ENCODE measurements at places on chromosomes 16 and 17.

- no peak for DNase-seq
These were observed 6.8 kb downstream of the MYO1C start for GRCh38 chr17:1485423-1486376.

DNA sequence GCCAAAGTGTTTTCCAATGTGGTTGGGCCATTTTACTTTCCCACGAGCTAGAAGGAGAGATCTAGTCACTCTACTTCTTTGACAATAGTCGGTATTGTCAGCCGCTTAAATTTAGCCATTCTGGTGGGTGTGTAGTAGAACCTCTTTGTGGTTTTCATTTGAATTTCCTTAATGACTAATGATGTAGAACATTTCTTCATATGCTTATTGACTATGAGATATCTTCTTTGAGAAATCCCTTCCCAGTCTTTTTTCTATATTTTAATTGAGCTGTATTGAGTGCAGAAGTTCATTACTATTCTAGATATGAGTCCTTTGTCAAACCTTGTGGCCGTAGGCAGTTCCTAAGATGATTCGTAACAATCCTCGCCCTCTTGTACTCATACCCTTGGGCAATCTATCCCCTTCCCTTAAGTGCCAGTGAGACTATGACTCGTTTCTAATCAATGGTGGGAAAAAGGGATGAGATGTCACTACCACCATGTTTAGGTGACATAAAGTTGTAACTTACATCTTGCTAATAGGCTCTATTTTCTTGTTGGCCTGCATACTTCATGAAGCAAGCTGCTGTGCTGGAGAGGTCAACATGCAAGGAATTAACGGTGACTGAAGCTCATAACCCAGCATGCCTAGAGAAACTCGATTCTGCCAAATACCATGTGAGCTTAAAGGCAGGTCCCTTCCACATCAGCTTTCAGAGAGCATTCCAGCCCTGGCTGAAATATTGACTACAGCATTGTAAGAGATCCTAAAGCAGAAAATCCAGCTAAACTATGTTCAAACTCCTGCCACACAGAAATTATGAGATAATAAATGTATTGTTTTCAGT lies 817.9 kb upstream of the SOX9 start:
- no peak for DNase-seq

DNA sequence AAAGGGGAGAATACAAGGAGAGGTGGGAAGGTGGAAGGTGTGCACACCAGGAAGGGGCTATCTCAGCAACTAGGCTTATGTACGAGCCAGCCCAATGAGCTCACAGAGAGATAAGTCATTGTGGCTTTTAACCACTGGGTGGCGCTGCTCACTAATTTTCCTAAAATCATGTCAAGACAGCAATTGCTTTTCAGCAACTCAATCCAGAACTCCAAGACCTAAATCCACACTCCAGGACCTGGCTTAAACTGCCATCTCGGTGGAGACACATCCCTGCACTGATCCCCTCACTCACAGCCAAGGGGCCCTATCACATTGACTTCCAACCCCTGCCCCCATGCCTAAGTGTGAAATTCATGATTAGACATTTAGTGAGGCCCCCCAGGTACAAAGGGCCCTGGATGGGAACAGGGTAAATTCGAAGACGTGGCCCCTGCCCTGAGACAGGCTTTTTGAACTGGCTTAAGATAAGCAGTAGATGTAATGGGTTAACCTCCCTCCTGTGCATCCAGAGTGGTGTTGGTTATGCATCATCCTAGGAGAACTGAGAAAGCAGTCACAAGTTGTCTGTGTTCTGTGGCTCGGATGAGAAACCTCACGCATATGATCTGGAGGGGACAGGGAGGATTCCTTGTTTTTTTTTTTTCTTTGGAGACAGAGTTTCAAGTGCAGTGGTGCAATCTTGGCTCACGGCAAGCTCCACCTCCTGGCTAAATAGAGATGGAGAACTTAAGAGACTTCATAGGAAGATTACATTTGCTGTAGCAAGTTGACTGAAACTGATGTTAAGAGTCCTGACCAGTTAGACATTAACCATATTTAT lies 11.5 kb downstream of the CCL16 start:
- peak; percentile 47 for DNase-seq

- no peak for DNase-seq
These were observed 7.9 kb upstream of the C17orf58 start for GRCh38 chr17:68004201-68004600.

DNA sequence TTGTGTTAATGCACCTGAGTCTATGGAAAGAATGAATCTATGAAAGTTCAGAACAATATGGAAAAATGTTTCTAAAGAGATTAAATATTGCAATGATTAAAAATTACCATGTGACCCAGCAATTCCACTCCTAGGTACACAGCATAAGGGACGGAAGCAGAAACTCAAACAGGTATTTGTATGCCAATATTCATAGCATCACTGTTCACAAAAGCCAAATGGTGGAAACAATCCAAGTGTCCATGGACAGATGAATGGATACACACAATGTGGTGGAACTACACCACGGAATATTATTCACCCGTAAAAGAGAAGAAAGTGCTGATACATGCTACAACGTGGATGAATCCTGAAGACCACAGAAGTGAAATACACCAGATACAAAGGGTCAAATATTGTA lies 37.7 kb downstream of the VPS53 start:
- DNase-seq = no peak

GRCh38 chr17:80443498-80443897 lies 28.5 kb downstream of the ENDOV start:
- DNase-seq = no peak

- DNase-seq = no peak
These were observed 50.7 kb upstream of the DOC2B start for GRCh38 chr17:231966-232807.

DNA sequence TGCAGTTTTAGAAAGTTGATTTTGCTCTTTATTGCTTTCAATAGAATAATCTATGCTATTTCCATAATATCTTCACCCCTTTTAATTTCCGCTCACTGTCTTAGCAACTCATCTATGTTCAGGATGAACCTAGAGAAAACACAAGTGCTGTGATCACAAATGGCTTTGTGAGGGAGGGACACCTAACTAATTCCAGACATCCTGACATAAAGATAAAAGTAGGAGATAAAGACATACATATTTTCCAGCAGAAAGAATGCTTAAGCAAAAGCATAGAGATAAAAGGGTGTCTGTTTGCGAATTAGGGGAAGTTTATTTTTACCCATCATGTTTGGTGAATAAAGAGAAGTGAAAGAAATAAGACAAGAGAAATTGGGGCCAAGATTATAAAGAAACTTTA lies 254.2 kb downstream of the KCNJ2 start:
- DNase-seq = no peak

GRCh38 chr16:1057252-1057932 lies 15.2 kb upstream of the SSTR5 start:
- no peak for DNase-seq

- DNase-seq = peak; percentile 32
These were observed 17.9 kb downstream of the PDP2 start for GRCh38 chr16:66898207-66898606.

DNA sequence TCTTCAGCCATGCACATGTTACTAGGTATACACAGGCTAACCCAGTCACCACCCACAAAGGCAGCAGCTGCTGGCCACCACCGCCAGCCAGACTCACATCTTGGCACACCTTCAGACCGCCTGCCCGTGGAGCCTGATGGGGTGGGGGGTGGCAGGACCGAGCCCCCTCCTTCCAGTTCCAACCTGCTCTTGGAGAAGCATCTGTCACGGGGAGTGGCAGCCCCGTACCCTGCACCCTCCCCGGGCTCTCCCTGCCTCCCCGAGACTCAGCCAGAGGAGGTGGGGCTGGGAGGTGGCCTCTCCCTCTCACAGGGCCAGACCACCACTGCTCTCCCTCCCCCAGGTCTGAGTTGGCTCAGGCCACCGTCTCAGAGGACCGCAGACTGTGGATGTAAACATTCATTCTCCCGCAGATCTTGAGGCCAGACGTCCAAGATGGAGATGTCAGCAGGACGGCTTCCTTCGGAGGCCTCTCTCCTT lies 11.3 kb upstream of the RBFOX3 start:
- DNase-seq = no peak

DNA sequence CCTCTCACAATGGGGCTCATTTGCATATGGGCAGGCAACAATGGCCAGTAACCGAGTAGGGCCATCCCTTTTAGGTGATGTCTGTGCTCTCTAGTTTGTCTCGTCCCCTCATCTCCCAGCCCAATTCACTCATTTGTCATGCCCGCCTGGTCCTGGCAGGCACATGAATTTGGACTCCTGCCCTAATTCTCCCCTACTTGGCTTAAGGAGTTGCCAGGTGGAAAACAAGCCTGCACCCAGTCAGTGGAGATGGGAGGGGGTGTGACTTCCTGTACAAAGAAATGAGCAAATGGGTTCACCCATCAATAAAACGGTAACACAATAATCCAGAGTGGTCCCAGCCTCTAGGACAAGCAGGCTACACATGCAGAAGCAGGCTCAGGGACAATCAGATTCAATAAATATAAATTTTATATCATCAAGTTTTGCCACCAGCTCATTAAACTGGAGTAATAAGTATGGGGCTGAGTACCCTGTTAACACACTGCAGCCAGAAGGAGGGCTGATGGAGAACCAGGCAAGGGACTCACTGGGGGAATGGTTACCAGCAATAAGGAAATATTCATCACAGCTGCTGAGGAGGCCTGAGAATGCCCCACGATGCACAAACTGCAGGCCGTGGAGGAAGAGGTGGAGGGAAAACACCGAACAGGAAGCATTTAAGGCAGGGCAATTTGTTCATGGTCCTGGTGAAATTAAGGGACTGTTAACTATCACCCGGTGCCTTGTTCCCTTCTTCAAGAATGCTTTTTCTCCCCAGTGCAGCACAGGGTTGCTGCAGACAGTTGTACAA lies 84.4 kb upstream of the GPRC5B start:
- no peak for DNase-seq

GRCh38 chr17:58840820-58841612 lies 85.4 kb downstream of the PPM1E start:
- DNase-seq = no peak

DNA sequence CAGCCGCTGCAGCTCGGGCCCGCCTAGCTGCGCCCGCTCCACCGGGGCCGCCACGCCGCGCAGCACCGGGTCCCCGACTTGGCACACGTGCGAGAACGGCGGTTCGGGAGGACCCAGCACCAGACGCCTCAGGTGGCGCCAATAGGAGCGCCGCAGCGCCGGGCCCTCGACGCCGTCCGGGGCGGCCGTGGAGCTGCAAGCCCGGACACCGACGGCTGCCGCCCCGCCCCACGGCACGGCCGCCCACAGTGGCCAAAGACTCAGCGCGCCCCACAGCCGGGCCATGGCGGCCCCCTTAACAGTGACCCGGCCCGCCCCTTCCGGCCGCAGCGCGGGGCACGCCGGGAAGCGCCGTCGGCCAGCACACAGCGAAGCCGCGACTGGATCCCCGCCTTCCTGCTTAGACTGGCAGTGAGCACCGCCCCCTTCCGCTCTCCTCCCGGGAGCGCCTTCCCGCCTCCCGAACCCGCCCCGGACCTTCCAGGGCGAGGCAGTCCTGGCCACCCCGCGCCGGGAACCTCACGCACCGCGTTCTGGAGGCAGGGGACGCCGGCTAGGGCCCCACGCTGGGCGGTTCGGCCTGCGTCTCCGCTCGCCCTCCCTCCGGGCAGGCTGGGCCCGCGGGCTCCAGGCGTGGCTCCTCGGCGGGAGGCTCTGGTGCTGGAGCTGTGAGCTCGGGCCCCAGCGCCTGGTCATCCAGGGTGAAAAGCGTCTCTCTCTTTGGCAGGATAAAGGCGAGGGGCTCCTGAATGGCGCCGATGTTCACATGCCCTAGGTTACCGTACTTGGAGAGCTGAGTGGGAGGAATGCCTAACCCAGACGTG lies at the start of gene PDF:
PDF (minus strand) TSS at position 303 of the 824 bp plus-strand sequence; CDS start at position 285, 18 bp downstream.
- peak; percentile 81 for DNase-seq

GRCh38 chr17:55768936-55769624 lies 18.2 kb downstream of the PCTP start:
- DNase-seq = peak; percentile 20

DNA sequence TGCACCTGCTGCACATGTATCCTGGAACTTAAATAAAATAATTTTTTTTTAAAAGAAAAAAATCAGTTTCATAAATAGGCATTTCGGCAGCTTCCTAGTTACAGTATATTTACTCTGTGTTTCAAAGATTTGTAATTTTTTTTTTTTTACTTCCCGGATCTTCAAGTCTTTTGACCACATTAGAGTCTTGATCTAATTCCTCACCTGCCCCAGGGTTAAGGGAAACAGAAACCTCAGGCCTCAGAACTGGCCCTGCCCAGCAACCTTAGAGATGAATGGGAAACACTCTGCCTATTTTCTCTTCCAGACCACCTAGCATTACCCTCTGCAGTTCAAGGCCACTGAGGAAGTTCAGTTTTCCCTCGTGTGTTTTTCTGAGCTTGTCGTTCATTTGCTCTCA lies 304.0 kb downstream of the MAF start:
- DNase-seq = no peak

- no peak for DNase-seq
These were observed 24.2 kb downstream of the MYO18A start for GRCh38 chr17:29155966-29156338.

DNA sequence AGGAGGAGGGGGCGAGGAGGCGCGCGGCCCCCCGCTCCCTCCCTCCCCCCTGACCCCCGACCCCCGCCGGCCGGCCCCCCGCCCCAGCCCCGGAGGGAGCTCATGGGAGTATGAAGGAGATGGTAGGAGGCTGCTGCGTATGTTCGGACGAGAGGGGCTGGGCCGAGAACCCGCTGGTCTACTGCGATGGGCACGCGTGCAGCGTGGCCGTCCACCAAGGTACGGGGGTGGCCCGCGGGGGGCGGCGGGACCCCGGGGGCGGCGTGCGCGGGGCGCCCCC lies 390 bp downstream of the MLLT6 start:
- no peak for DNase-seq

DNA sequence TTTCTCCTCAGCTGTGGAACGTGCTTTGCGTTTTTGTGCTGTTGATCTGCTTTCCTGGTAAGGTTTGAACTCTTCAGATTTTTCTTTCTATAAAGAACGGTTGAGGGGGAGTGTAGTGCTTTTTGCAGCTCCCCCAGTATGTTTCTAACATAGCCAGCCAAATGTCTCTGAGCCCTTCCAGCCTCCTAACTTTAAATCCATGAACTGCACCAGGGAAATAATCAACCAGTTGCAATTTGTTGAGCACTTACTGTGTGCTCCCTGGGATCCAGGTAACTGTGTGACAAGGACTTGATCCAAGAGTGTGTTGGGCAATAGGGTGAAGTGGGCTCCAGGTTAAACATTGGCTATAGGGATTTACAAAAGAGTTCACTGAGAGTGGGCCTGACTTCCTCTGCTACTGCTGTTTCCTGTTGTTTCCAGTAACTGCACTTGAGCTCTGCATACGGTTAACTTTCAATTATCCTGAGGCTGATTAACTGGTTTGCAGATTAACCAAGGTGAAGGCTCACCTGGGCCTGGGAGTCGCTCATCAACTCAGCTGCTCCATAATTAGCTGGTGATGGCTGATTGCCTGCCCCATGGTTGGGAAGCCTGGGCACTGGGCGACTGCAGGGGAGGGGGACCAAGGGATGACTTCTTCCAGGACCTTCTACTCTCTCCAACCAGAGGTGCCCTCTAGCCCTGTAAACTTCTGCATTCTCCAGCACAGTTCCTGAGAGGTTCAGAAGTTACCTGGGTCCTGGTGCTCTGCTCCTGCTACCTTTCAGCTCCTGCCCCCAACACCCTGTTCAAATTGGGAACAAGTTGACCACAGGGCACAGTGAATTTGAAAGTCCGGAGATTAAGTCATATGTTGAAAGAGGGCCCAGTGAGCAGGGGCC lies 19.5 kb downstream of the HLF start:
- no peak for DNase-seq
